ENCODE measurements at places on chromosomes 6 and 20.

GRCh38 chr20:54195483-54196472, 12.1 kb upstream of the PFDN4 start:
- no peak overlapping the region for H3K4me3 ChIP-seq
- no peak overlapping the region for H3K27ac ChIP-seq
- DNase-seq: no peak
- H3K4me1 ChIP-seq: no peaks in the 10 kb centered on the region
- no peaks in the 10 kb centered on the region for H3K27me3 ChIP-seq

- no peaks in the 10 kb centered on the region for H3K27me3 ChIP-seq
Observed at GRCh38 chr6:46262928-46263706, 92.3 kb upstream of the ENPP5 start.

GRCh38 chr6:126633373-126633772, 293.5 kb downstream of the CENPW start:
- H3K27ac ChIP-seq: no peak overlapping the region
- no peak overlapping the region for H3K4me3 ChIP-seq
- no peaks in the 10 kb centered on the region for H3K4me1 ChIP-seq
- DNase-seq: no peak

DNA sequence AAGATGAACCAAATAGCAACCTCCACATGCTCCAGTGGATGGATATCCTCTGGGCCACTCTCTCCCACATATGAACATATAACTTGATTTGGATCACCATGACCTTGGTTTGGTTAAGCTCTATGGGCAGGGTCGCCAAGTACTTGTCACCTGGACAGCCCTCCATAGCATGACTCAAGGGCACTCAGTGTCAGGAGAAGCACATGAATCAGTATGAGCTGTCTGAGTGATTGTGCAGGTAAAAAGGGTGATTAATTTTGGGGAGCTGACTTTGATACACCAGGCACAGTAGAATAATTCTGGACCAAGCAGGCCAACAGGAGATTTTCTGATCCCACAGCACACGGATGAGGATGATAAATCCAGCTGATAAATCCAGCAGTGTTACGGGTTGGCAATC, 74.4 kb downstream of the OPRM1 start:
- H3K27me3 ChIP-seq: no peaks in the 10 kb centered on the region
- no peak overlapping the region for H3K27ac ChIP-seq
- H3K4me3 ChIP-seq: no peak overlapping the region
- H3K36me3 ChIP-seq: no peaks in the 10 kb centered on the region

DNA sequence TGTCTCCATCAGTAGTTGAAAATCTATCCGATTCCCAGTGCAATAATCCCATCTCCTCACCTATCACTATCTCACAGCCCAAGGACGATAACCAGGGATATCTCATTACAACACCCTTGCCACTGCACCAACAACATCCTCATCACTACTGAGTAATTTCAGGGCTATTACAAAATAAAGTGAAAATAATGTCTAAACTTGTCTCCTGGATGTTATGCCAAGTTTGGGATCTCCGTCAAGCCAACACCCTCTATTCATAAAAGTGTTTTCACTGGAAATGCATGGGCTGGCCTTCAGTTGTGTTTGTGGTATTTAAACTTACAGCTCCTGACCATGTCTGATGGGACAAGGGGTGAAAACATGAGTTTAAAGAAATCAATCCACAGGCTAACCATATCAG, 42.0 kb upstream of the STMND1 start:
- no peak overlapping the region for H3K4me3 ChIP-seq
- no peaks in the 10 kb centered on the region for H3K4me1 ChIP-seq
- DNase-seq: no peak
- H3K27ac ChIP-seq: no peak overlapping the region

GRCh38 chr20:48120120-48120519, 334.8 kb upstream of the SULF2 start:
- no peak overlapping the region for H3K4me3 ChIP-seq
- H3K36me3 ChIP-seq: no peaks in the 10 kb centered on the region
- DNase-seq: no peak
- H3K27ac ChIP-seq: no peak overlapping the region
- no peaks in the 10 kb centered on the region for H3K4me1 ChIP-seq

DNA sequence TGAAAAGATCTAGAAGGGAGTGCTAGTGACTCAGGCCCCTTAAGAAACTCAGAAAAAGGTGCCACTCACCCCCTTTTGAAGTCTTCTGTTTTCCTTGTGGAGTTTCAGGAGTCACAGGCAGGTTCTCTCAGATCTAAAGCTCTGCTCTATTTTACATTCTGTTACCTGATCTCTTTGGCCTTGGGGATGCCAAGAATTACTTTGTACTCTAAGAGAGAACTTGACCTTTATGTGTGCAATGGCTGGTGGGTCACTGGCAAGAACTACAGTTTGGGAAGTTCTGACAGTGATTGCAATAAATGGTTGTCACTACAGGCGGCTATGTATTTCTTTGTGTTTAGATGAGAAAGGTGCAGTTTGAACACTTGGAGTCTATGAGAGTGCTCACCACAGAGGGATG, 24.2 kb upstream of the ENPP4 start:
- H3K4me3 ChIP-seq: no peak overlapping the region
- DNase-seq: no peak
